NCI-H460 (cell line): ENCODE measurements at places on chromosomes 12 and 14. TPM values are rescaled to one million over a fixed set of nuclear protein-coding genes. Genes with fewer than 3 reads are reported as not detected.

DNA sequence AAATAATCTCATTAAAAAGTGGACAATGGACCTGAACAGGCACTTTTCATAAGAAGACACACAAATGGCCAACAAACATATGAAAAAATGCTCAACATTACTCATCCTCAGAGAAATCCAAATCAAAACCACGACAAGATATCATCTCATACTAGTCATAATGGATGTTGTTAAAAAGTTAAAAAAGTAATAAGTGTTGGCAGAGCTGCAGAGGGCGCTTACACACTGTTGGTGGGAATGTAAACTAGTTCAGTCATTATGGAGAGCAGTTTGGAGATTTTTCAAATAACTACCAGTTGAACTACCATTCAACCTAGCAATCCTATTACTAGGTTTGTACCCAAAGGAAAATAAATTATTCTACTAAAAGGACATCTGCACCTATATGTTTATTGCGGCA lies 47.2 kb downstream of the FOXG1 start:
- no peak for DNase-seq

TSPAN19 gene
- 0.10 TPM in 1 of 2 replicates, not detected in the other for total RNA-seq

GRCh38 chr12:10562306-10562933 lies 51.0 kb downstream of the MAGOHB start:
- peak; percentile 29 for DNase-seq

ARHGEF25 gene
- 9.2 and 13.1 TPM in 2 replicates for total RNA-seq

GRCh38 chr14:21072781-21073339 lies 2.8 kb downstream of the ARHGEF40 start:
- no peak for DNase-seq

GRCh38 chr12:93589081-93589480 lies 16.6 kb downstream of the SOCS2 start:
- DNase-seq, result no peak

- DNase-seq, result no peak
Measured at GRCh38 chr12:45010059-45010458, 40.8 kb downstream of the DBX2 start.

- DNase-seq, result no peak
Measured at GRCh38 chr12:129067491-129067890, 214.2 kb downstream of the GLT1D1 start.

KRT8 gene
- 441 and 447 TPM in 2 replicates for total RNA-seq

- DNase-seq, result no peak
Measured at GRCh38 chr14:60220917-60221316, 28.1 kb upstream of the PPM1A start.

DNA sequence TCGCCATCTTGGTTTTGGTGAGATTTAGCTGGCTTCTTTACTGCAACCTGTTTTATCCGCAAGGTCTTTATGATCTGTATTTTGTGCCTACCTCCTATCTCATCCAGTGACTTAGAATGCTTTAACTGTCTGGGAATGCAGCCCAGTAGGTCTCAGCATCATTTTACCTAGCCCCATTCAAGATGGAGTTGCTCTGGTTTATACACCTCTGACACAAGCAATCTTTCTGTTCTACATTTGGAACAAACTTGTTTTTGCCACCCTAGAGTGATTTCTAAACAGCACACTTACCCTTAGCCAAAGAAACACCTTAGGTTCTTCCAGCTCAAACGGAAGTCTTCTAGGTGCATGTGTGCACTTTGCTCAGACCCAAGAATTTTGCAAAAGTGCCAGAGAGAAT lies 122.3 kb downstream of the CCDC60 start:
- DNase-seq, result no peak

DNA sequence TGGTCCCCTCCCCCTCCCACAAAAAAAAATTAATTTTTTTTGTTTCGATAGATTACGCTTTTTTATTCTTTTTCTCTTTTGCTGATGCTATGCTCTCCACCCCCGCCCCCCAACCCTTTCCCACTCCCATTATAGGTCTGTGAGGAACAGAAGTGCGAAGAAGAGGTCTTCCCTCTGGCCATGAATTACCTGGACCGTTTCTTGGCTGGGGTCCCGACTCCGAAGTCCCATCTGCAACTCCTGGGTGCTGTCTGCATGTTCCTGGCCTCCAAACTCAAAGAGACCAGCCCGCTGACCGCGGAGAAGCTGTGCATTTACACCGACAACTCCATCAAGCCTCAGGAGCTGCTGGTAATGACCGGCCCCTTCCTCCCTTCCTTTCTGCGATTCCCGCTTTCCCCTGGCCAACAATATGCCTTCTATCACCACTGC lies 2.3 kb downstream of the CCND2 start:
- no peak for DNase-seq

DGKA gene
- 14.1 and 15.5 TPM in 2 replicates for total RNA-seq
